ENCODE measurements at places on chromosomes 3 and 15. TPM values are rescaled to one million over a fixed set of nuclear protein-coding genes. Genes with fewer than 3 reads are reported as not detected.

LRRIQ4 gene
- not detected for total RNA-seq

COL6A5 gene
- not detected for total RNA-seq

KLF15 gene
- 8.3 TPM for total RNA-seq

CCR5 gene
- not detected for total RNA-seq

GP5 gene
- not detected for total RNA-seq

SOX14 gene
- not detected for total RNA-seq

MYRIP gene
- not detected for total RNA-seq

CPA3 gene
- total RNA-seq: not detected

NR1I2 gene
- not detected for total RNA-seq

MYLK gene
- 13.6 TPM for total RNA-seq

CCDC12 gene
- total RNA-seq: 52.2 TPM

SIDT1 gene
- total RNA-seq: not detected

ROBO2 gene
- total RNA-seq: 2.7 TPM

GOLGA8M gene
- total RNA-seq: 0.08 TPM

PATL2 gene
- 0.50 TPM for total RNA-seq

DET1 gene
- total RNA-seq: 8.0 TPM

C3orf70 gene
- 1.9 TPM for total RNA-seq

ZBTB38 gene
- total RNA-seq: 184 TPM

CCDC80 gene
- total RNA-seq: 6.2 TPM

SCN11A gene
- not detected for total RNA-seq

FRMD4B gene
- 25.4 TPM for total RNA-seq

ANKUB1 gene
- not detected for total RNA-seq

CACNA2D3 gene
- 0.27 TPM for total RNA-seq

CNTN4 gene
- total RNA-seq: 5.8 TPM

DBR1 gene
- 16.2 TPM for total RNA-seq

SERINC4 gene
- 0.08 TPM for total RNA-seq

GRK7 gene
- total RNA-seq: not detected

CACNA2D2 gene
- total RNA-seq: not detected

SH2D7 gene
- not detected for total RNA-seq

HDAC11 gene
- 5.6 TPM for total RNA-seq

TTLL13 gene
- total RNA-seq: not detected

DNAH12 gene
- total RNA-seq: under 0.01 TPM

RPL14 gene
- 1,163 TPM for total RNA-seq

AGBL1 gene
- not detected for total RNA-seq

CASR gene
- total RNA-seq: not detected

CHRFAM7A gene
- 2.3 TPM for total RNA-seq

ITIH1 gene
- total RNA-seq: not detected

CYP1A2 gene
- not detected for total RNA-seq

GRAMD2A gene
- not detected for total RNA-seq

SH3GL3 gene
- total RNA-seq: 3.7 TPM

STRIT1 gene
- not detected for total RNA-seq
